Left hindlimb (tissue), 1 donor: ENCODE measurements at places on chromosomes 11 and 22.

- DNase-seq: no peak
Measured at GRCh38 chr11:94754335-94754734, 13.8 kb upstream of the AMOTL1 start.

DNA sequence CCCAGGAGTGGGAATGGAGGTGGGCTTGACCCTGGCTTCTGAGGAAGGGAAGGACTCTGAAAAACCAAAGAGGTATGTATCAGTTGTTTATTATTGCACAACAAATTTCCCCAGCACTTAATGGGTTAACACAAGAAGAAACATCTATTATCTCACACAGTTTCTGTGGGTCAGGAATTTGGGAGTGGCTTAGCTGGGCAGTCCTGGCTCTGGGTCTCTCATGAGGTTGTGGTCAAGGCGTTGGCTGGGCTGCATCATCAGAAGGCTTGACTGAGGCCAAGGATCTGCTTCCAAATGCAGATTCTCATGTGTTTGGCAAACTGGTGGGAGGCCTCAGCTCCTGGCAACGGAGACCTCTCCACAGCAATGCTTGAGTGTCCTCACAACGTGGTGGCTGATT lies 17.5 kb upstream of the SMIM38 start:
- DNase-seq: no peak

DNA sequence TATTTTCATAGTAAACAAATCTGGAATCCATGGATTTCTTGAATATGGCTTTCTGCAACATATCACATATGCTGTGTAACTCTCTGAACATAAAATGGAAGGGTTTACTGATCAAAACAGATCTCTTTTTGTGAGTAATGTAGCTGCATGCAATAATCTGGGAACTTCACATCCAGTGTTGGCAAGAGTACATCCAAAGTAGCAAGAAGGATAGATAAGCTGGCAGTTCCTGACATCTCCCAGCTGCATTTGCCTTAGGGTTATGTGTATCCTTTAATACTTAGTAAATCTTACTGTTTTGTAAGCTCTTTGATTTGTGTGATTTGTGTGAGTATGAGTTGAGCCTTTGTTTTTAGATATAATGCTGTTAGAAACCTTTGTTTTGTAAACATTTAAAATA lies 280.4 kb upstream of the CNTN5 start:
- DNase-seq: no peak

DNA sequence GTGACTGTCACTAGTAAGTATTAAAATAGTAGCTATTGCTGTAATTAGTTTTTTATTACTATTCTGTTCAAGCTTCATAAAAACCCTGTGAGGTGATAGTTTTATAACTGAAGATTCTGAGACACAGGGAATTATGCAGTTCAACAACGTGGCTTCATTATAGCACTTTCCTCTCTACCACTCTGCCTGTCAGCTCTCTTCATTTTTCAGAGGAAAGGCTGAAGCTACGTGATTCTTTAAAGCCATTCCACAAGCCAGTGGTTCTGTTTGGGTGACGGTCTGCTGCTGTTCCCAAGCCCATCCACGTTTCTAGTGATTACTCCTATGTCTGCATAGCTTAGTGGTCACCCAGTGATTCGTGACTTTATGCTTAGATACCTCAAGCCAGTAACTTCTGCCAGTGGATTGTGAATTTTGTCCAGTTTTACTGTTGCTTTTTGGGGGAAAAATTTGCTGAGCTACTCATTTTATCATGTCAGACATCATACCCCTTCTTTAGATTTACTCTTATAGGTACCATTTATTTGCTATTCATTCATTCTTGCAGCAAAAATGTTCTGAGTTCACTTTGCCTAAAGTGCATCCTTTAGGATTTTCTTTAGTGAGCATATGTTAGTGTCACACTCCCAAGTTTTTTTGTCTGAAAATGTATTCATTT lies 59.8 kb downstream of the UVRAG start:
- no peak for DNase-seq

- DNase-seq: no peak
Measured at GRCh38 chr11:8067929-8068575, 13.0 kb upstream of the TUB start.

- DNase-seq: no peak
Measured at GRCh38 chr11:10800292-10800691, 8.4 kb downstream of the EIF4G2 start.

DNA sequence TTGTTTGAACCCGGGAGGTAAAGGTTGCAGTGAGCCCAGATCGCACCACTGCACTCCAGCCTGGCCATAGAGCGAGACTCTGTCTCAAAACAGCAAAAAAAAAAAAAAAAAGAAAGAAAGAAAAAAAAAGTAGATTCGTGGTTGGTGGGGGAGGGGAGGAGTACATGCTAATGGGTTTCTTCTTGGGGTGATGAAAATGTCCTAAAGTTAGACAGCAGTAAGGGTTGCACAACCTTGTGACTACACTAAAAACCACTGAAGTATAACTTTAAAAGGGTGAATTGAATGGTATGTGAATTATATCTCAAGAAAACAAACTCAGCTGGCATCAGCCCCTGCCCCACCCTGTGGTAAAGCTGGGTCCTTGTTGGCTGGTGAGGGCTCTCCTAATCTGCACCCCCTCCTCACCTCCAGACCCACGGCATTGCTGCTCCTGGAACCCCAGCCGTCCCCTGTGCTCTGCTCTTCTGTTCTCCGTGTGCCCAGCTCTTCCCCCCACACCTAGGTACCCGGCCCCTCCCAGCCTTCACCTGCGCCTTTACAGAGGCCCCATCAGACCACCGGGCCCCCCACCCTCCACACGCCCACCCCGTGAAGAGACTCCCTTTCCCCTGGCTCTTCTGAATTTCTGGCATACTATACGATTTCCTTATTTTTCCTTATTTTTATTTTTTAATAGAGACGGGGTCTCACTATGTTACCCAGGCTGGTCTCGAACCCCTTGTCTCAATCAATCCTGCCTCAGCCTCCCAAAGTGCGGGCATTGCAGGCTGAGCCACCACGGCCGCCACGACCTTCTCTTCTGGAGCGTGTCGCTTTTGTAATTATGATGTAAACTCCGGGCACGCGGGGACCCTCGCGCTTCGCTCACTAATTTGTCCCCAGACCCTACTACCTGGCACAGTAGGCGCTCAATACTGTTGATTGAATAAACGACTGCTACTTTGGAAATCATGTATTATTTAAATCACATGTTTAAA lies 924 bp upstream of the FADD start:
- no peak for DNase-seq

GRCh38 chr11:121681550-121682268 lies 228.9 kb upstream of the SORL1-AS1 start:
- no peak for DNase-seq

- no peak for DNase-seq
Measured at GRCh38 chr22:26485806-26486390, 2.2 kb downstream of the SRRD start.

DNA sequence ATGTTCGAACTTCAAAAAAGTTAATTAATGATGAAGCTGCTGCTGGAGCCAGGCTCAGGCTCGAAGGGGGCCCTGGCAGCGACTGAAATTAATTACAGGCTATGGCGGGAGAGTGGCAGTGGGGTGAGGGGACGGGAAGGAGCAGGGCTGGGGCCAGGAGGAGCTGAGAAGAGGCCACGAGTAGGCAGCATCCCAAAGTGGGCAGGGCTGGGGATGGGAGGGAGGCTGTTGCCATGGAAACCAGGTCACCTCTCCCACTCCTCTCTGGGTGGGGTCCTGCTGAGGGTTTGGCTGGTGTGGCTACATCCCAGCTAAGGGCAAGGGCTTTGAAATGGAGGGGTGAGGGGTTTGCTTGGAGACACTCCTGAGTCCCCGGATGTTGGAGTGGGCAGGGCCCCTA lies 23.9 kb downstream of the CACNA1I start:
- DNase-seq: no peak

DNA sequence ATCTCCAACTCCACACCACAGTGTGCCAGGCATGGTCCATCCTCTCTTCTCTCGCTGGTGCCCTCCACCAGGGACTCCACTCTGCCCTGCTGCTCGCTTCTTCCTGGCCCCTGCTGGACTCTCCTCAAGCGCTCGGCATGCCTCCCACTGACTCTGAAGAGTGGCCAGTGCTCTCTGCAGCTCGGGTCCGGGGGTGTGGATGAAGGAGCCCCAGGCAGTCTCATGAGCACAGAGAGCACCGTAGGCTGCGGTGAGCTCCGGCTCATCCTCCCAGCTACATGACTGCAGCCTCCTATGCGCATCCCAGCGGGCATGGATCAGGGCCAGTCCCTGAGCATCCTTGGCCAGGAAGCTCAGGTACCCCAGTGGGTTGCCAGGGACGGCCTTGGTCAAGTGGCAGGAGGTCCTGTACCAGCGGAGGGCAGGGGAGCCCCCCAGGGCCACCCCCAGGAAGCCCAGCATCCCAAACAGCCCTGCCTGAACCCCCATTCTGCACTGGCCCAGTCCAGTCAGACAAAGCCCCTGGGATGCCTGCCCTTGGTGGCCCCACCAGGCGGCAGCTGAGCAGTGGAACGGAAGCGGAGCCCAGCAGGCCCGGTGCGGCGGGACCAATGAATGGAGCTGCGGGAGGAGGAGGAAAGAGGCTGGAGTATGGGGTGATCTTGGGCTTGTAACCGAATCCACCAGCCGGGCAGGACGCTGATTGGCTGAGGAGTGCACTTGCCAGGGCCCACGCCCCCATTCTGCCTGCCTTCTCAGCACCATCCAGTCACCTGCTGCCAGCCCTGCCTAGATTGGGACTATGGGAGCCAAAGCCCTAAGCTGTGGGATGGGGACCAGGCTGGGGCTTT lies at the start of gene PLA2G3:
TSS of gene PLA2G3 (minus strand) at position 643 of the 851 bp plus-strand sequence. CDS start at position 489, 154 bp downstream.
- no peak for DNase-seq
